T-cell (primary cell): ENCODE measurements at places on chromosomes 5 and 9.

- no peak for DNase-seq
Measured at GRCh38 chr5:97624886-97625285, 441.8 kb upstream of the RIOK2 start.

DNA sequence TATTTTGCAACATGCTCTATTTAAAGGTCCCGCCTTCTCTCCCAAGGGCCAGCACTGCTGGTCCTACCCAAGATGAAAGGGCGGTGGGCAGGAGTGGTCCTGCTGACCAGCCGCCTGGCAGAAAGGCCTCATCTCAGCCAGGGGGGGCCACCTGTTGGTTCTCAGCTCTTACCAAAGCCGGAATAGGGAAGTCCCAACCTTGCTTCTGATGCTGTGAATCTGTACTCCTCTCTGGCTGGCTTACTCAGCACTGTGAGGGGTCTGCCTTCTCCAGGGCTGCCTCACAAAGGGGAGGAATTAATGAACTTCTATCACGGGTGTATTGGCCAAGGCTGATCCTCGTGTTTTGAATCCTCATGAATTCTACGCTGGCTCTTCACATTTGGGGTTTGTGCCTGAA, 13.6 kb upstream of the FAM240B start:
- no peak for DNase-seq

DNA sequence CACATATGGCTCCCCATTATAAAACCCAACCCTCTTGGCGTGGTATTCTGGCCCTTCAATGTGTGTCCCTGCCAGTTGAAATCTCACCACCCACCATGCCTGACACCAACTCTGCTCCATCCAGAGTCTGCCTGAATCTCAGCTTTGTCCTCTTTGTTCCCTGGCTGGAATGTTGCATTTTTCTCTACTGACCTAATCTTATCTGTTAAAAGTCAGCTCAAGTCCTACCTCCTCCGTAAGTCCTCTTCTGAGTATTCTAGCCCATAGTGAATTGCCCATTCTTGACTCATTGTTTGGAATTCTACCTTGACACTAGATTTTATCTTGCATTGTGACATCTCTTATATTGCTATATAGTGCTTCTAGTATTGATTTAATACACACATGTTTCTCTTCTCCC, 207.1 kb upstream of the VLDLR start:
- no peak for DNase-seq

DNA sequence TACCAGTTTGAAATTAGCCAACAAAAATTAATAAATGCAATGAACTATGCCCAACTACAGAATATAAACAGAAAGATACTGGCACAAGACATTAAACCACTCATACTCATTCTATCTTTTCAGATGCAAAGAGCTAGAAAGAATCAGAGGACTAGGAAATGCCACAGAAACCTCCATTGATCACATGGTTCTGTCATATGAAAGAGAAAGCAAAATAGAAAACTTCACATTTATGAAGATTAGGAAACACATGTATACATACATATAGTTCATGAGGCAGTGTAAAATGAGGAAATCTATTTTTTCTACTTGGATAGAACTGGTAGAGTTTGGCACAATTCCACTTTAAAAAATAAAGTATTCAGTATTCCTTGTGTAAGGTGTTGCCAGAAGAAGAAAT, 275.1 kb upstream of the PTGER4 start:
- DNase-seq = no peak

DNA sequence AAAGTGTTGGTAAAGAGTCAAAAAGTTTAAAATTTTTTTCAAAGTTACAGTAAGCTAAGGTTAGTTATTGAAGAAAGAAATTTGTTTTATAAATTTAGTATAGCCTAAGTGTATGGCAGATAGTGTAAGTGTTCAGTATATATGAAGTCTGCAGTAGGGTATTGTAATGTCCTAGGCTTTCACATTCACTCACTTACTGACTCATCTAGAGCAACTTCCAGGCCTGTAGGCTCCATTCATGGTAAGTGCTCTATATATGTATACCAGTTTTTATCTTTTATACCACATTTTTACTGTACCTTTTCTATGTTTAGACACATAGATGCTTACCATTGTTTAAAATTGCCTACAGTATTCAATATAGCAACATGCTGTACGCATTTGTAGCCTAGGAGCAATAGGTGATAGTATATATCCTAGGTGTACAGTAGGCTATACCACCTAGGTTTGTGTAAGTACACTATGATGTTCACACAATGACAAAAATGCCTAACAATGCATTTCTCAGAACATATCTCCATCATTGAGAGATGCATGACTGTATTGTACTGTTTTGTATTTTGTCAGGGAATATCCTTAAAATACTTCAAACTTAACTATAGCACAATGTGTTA, 38.5 kb downstream of the CYSTM1 start:
- DNase-seq = no peak

- DNase-seq = no peak
Measured at GRCh38 chr5:159034083-159034824, 65.5 kb downstream of the EBF1 start.

- no peak for DNase-seq
Measured at GRCh38 chr5:174355208-174355612, 309.7 kb downstream of the NSG2 start.

DNA sequence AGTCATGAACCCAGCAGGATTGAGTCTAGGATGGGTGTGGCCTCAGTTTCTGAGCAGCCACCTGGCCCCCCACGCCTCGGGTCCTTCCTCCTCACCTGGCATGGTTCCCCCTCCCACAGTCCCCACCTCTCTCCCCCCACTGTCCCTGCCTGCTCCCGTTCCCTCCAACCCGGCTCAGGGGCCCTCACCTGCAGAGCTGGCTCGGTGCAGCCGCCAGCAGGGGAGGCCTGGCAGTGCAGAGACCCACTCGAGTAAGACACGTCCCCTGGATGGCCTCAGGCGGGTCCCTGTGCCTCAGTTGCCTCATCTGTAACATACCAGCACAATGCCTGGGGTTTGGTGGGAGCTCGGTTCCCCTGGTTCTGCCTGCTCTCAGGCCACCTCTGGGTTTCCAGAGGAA, 66.2 kb downstream of the NEK6 start:
- no peak for DNase-seq

DNA sequence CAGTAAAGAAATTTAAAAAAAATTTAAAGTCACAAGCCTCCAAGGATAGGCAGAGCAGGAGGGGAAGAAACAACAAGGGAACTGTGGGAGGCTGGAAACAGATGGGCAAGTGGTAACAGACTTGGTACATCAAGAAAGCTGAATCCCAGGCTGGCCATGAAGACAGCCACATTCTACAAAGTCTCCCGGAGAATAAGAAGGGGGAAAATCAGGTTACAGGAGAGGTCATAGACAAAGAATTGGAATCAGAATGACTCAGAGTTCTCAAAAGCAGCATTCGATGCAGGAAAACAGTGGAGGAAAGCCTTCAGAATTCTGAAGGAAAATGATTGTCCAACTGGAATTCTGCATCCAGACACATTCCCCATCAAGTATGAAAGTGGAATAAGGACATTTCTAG, 129.7 kb downstream of the ADAMTS2 start:
- DNase-seq = no peak

DNA sequence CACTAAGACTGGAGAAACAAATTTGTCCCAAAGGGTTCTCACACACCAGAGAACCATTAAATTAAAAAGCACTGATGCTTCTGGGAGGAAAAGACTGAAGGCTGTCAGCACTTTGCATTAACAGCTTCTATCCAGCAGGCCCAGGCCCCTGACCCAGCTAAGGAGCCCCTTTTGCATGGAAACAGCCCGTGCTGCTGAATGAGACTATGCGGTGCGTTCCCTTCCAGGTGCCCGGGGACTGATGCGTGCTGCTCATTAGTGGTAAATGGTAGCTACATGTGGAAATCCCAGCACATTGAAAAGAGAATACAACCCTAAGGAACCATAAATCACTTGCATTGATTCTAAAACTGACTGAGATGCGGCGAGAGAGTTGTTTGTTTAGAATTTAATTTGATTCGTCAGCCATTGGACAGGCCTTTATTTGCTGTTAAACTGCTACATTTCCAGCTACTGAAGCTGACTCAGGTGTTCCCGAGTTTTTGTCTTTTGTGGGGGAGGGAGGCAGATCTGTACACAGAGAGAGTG, 351.0 kb upstream of the SLC24A2 start:
- DNase-seq = no peak

GRCh38 chr9:87359958-87360601, 137.6 kb upstream of the DAPK1 start:
- no peak for DNase-seq

DNA sequence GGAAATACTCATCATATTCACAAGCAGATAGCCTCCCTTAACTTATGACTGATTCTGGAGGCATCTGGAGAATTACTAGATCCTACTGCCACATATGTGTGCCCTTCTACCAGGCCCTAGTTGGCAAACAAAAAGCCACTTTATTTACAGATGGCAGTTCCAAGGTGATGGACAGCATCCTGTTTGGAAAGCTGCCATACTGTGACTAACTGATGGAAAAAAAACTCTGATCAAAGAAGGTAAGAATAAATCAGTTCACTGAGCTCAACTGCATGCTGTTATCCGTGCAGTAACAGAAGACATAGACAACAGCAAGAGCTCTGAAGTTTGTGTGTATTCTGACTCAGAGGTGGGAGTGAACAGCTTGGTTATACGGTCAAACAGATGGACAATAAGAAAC, 279.8 kb upstream of the POU5F2 start:
- no peak for DNase-seq

- no peak for DNase-seq
Measured at GRCh38 chr9:81636255-81636599, 53.1 kb downstream of the TLE1 start.

DNA sequence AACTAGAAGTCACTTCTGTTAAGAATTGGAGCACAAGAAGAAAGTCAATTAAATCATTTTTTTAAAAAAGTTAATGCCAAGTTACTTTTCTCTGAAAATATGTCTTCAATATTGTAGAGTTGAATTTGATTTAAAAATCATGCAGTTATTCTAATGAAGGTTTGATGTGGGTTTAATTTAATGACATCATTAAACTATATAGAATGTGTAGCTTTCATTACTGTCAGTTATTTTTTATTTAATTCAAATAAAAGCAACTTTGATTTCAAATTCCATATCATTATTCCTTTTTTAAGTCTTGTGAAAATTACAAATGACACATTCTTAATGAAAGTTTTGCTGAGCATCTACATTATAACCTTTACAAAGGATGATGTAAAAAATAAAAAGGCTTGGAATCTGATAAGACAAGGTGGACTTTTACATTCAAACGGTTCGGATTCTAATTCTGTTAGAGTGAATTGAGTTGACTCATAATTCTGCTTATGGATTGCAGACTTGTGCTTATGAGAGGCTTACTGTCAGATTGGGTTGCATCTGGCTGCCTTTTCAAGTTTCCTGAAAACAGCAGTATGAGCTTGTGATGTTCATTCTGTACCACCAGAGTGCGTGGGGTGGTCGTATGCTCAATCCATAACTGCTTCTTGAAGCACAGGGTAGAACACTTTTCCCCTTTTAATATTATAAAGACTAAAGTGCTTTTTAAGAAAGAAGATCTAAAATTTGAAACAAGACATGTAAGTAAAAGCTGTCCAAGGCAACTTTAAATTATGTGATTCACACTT, 253.0 kb upstream of the ARRDC3 start:
- no peak for DNase-seq

DNA sequence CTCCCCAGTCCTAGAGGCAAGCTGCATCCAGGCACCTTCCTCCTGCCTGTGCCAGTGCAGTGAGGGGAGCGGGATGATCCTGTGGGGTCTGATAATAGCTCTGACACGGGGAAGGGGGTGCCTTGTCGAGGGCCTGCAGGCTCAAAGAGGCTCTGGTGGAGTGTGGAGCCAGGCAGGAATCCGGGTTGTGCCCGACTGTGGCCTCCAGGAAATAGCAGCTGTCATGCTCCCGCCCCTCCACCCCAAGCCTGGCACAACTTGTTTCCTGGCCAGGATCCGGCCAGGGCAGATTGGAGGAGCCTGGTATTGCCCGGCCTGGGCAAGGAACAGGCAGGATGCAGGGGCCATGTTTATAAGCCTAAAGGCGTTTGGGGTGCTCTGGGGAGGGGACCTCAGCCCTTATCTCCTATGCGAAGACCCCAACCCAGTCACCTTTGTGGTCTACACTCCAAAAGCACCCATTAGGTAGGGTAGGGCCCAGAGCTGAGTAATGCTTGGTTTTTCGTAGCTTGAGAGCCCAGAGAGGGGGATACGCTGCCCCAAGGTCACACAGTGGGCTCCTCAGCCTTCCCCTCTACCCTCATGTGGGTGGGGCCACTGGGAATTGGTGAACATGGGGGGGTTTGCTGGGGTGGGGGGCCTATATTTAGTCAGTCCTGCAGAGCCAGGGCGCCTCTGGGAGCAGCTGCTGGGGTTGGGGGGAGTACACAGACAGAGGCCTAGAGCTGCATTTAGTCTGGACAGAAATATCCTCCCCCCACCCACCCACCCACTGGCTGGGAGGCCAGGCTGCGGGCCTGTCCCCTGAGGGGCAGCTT, 12.2 kb downstream of the CXXC5 start:
- no peak for DNase-seq

GRCh38 chr9:71364186-71364955, 242.9 kb upstream of the TRPM3 start:
- DNase-seq = no peak

DNA sequence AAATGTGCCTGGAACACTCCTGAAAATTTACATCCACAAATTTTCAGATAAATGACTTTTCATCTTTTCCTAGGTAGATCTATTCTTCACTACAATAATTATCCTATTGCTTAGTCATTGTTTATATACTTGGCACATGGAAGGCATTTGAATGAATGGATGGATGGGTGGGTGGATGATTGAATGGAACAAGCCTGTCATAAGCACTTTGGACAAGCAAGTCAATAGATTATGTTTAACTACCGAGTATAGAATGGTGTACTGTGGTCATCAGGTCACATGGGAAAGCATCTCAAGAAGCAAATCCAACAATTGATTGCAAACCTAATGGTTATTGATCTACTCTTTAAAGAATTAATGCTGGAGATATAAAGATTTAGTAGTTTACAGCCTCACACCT, 114.4 kb upstream of the DMRTA1 start:
- DNase-seq = no peak

GRCh38 chr9:90393365-90394152, 249.1 kb downstream of the DIRAS2 start:
- no peak for DNase-seq

DNA sequence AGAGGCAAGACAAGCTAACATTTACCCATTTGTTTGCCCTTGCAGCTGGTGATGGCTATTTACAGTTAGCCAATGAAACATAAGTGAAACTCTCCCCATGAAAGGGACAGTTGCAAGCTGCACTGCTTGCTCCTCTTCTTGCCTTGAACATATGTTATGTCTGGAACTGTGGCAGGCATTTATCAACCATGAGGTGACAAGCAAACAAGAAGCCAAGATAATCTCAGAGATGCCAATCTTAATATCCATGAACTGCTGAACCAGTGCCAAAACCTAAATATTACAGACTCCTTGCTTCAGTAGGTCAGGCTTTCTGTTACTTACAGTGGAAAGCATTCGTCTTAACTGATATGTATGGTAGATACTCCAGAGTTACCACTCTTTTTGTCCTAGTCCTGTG, 133.4 kb downstream of the ACTBL2 start:
- DNase-seq = no peak

- DNase-seq = no peak
Measured at GRCh38 chr5:8580298-8580697, 711.4 kb downstream of the MTRR start.

- no peak for DNase-seq
Measured at GRCh38 chr9:32578976-32579375, 6.0 kb upstream of the NDUFB6 start.
